PC-3 (cell line): ENCODE measurements at places on chromosomes 1 and 21. TPM values are rescaled to one million over a fixed set of nuclear protein-coding genes. Genes with fewer than 3 reads are reported as not detected.

The CA6 gene
- total RNA-seq: 0.18 TPM in 1 of 2 replicates, not detected in the other

The AMY2A gene
- total RNA-seq: not detected in 2 replicates

The DPH2 gene
- 46.3 and 59.0 TPM in 2 replicates for total RNA-seq

The VHLL gene
- total RNA-seq: 1.1 TPM in 1 of 2 replicates, not detected in the other

The KRTAP27-1 gene
- total RNA-seq: not detected in 2 replicates
